Activated T-cell treated with anti-CD3 and anti-CD28 coated beads, Interleukin-2, amount 50 U/mL, for 4 hours (primary cell): ENCODE measurements at places on chromosomes 5 and 9. TPM values are rescaled to one million over a fixed set of nuclear protein-coding genes. Genes with fewer than 3 reads are reported as not detected.
A peak's percentile ranks its signal among the peaks of the same experiment; 100 is the strongest.

- no peak for DNase-seq
Observed at GRCh38 chr5:106092455-106092854, 1578.3 kb downstream of the EFNA5 start.

DNA sequence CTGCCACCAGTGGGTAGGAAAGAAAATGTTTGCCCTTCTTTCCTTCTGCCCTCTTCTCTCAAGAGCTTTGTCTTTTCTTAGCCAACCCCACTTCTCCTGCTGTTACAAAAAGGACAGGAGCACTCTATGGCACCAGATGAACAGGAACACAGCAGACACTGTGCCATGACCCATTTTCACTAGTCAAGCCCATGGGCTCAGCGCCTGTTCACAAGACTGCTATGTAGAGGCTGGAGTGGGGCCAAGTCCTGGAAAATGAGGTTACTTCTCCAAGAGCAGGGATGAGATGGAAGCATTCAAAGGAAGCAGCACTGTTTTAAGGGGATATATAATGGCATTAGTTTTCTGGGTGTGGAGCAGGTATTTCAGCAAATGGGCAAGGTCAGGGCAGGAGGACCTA, 46.8 kb upstream of the GRAMD2B start:
- DNase-seq = no peak

DNA sequence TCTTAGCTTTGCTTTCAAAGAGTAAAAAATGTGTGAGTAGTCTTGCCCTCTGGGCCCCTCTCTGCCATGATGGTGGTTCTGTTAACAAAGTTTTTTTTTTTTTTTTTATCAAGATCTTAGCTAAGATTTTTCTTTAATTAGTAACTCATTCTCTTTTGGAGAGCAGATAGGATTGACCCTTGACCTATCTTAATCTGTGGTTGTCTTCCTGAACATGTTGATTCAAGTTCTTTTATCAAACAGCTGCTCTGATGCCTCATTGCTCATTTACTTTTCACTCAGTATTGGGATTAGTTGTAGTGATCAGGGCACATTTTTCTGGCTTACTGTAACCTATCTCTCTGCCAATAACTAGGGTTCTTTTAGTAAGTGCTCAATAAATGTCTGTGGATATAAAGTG, 106.3 kb downstream of the PCSK5 start:
- DNase-seq = no peak

DNA sequence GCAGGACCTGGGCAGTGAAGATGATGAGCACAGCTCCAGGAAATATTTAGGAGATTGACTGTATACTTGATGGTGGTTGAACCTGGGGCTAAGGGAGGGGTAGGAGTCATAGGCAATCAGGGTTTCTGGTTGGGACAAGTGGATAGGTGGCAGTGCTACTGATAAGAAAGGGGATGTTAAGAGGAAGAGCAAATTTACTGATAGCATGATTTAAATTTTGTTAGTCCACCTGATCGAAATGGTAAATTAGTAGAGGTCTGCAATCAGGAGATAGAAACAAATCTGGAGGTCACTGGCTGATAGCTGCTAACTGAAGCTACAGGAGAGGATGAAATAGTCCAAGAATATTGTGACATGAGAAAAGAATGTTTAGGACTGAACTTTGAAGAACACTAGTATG, 5.7 kb upstream of the C5orf34 start:
- no peak for DNase-seq

DNA sequence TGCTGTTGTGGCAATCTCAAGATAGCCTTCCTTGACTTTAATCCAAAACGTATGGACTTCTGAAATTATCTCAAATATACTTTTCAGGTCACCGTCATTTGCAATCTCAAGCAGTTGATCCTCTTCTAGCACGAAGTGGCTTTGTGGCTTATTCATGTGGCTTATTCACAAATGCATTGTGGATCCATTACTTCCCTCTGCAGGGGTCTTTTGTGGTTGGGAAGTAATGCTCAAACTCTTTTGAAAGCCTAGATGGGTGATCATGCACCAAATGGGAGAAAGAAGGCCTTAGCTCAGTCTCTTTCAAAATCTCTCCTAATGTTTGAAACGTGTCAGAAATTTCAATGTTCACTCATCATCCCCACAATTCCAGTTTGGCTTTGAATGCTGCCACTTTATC, 597.2 kb upstream of the CDH10 start:
- no peak for DNase-seq

DNA sequence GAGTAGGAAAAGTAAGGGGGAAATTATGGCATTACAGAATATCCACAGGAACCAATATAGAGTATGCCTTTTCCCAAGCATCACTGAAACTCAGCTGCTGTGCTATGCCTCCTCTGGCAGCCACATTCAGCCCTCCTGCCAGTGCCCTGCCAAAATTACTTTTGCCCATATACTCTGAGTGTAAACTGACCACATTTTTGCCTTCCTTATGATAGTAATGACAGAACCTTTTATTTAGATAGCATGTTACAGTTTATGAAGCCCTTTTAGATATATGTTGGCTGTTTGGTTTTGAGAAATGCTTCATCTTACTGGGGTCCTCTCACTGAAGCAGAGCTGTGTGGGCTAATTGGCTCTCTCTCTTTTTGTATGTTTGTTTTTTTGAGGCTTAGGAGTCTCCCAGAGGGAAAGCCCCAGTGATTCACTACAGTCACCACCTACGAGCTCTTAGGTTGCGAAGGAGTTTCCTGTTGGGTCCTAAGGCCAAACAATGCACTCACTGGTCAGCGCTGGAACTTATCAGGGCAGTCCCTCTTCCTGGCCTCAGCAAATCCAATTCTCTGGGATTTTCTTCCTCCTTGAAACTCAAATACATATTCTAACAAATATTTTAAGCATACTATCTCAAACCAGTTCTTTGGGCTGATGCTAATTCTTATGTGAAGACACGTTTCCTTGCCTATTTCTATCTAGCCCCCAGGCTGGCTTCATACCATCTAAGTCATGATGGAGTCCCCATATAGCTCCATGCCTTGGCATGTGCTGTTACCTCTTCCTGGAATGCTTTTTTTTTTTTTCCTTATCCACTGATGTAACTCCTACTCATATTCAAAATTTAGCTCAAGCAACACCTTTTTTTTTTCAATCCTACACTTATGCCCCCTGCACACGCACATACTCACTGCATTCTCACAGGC, 3.7 kb downstream of the PHF24 start:
- no peak for DNase-seq

- no peak for DNase-seq
Observed at GRCh38 chr5:37437711-37438110, 58.6 kb downstream of the WDR70 start.

DNA sequence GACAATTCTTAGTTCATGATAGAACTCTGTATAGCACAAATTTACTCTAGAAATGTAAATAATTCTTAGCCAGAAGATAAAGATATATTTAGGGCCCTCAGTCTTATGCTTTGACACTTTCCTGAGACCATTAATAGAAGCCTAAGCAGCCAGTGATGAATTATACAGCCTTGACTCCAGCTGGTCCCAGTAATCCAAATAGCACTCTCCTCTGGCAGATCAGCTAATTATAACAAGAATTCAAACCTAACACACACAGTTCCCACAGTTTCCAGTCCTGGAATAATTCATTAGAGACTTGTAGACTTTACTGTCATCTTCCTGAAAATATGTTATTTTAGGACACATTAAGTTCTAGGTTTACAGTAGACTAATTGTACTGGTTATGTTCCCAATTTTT, 50.4 kb downstream of the SHOC1 start:
- no peak for DNase-seq

DNA sequence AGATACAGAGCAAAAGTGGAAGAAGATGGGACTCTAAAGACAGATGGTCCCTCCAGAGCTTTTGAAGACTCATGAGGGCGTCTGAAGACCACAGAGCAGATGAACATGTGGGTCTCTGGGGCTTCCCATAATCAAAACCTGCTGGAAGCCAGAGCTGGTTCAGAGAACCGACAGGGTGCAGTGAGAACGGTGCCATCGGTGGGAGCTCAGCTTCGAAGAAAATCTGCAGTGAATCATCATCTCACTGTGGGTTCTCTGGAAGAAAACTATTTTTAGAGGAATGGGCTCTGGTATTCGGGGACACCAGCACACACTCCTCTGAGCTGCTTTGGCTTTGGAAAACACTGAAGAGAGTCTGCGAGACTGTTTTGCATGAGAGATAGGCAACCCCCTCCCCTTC, 222.4 kb upstream of the PANK3 start:
- no peak for DNase-seq

DNA sequence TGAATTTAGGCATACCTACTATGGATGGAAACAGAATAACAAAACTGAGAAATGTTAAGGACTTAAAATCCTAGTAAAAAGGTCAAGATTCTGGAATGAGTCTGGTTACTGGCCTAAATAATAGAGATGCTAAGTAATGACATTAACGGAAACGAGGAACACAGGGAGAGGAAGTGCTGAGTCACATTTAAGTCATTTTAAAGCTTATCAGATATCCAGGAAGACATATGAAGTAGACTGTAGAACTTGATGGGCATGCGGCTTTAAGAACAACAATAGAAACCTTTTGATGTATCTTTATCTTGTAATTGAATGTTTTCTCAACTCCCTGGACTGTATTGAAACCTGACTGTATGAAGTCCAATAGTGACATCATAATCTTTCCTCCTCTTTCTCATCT, 1251.4 kb upstream of the CDH6 start:
- DNase-seq = no peak

DNA sequence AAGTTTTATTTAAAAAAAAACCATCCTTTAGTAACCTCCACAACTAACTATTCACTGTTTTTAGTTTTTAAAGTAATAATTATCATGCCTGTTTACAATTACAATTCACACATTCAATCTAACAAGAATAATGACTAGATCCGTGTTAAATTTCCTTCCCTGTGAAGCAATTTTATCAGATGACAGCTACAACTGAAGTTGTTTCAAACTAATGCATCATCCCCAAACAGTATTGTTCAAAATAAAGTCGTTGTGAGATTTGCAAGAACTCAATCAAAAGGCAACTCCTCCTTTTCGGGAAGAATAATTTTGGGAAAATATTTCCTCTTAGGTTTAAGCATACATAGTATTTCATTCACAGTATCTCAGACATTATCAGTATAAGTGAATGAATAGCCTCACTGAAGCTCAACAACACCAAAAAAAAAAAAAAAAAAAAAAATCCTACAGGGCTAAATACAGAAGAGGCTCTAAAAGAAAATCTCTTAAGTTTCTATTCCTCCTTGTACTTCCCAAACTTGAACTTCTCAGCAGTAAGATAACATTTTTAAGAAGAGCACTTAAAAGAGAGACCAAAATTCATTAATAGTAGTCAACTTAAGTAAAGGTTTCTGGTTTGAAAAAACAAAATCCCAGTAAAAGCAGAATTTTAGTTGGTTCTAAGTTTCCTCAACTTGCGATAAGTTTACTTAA, 9.4 kb downstream of the C9orf72 start:
- DNase-seq = no peak

DNA sequence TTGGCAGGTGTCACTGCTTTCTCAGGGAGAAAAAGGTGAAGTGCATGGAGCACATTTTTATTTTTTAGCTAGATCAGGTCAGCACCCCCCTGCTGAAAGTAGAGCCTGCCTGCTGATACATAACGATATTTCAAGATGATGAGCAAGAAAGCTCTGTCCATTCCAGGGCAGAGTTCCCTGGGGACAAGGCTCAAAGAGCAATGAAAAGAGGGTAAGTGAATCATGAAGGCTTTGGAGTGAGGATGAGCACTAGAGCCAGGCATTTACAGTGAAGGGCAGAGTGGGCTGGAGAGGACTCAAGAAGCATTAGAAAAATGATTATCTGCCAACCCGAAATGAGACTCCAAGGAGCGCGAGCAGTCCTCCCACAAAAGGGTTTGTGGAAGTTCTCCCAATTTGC, 345.7 kb downstream of the TLE4 start:
- DNase-seq = no peak

DNA sequence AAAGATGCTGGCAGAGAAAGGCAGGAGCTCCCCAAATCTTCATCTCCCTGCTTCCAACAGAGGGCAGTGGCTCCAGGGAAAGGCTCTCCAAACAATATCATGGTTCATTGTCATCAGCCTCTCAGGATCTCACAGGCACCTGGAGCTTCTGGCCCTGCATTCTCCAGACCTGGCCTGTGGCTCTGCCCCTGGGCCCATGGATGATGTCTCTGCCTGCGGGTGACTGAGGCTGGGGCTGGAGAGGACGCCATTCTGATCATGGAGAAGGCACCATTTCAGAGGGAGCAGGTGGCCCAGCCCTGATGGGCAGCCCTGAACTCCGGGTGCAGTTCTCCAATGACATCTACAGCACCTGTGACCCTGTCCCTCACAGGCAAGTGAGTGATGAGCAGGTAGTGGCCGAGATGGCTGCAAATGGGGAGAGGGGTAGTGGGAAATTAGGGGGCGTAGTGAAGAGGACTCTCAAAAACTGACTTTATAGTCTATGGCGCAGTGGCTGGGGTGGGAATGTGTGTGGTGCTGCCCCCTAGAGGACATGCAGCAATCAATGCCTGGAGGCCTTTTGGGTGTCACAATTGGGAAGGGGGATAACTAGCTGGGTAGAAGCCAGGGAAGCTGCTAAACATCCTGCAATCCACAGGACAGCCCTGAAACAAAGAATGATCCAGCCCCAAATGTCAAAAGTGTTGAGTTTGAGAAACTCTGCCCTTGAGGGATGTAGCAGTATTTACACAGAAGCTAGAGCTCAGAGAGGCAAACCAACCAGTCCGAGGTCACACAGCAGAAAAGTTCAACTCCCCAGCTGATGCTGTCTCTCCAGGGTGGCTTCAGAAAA, 3.2 kb downstream of the SH3PXD2B start:
- no peak for DNase-seq

GRCh38 chr5:84983093-84983492, 598.4 kb upstream of the EDIL3 start:
- no peak for DNase-seq

GRCh38 chr5:677131-678101, 15.7 kb downstream of the TPPP start:
- DNase-seq = peak; percentile 4

DNA sequence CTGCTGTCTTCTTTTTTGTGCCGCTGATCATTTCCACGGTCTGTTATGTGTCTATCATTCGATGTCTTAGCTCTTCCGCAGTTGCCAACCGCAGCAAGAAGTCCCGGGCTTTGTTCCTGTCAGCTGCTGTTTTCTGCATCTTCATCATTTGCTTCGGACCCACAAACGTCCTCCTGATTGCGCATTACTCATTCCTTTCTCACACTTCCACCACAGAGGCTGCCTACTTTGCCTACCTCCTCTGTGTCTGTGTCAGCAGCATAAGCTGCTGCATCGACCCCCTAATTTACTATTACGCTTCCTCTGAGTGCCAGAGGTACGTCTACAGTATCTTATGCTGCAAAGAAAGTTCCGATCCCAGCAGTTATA, 17.1 kb downstream of the F2R start:
- peak; percentile 25 for DNase-seq

GRCh38 chr9:99823681-99824377, 2.1 kb downstream of the NR4A3 start:
- DNase-seq = peak; percentile 85

RXRA gene
- 4.7 TPM for total RNA-seq

SLC4A9 gene
- not detected for total RNA-seq

GPR150 gene
- total RNA-seq = 0.57 TPM

SPINK6 gene
- total RNA-seq = not detected

EPB41L4B gene
- total RNA-seq = 0.24 TPM

PCA3 gene
- not detected for total RNA-seq

PCDH1 gene
- 0.14 TPM for total RNA-seq

AQP3 gene
- total RNA-seq = 5.5 TPM

CYSRT1 gene
- 0.50 TPM for total RNA-seq

SCGB3A1 gene
- total RNA-seq = 0.55 TPM

GIN1 gene
- 6.1 TPM for total RNA-seq

GAPVD1 gene
- 42.0 TPM for total RNA-seq

BTNL8 gene
- total RNA-seq = not detected
